ENCODE measurements at places on chromosomes 2 and 18. TPM values are rescaled to one million over a fixed set of nuclear protein-coding genes. Genes with fewer than 3 reads are reported as not detected.

GRCh38 chr18:38807915-38808314 is 1242.3 kb upstream of the CELF4 start:
- no peak for DNase-seq

DNA sequence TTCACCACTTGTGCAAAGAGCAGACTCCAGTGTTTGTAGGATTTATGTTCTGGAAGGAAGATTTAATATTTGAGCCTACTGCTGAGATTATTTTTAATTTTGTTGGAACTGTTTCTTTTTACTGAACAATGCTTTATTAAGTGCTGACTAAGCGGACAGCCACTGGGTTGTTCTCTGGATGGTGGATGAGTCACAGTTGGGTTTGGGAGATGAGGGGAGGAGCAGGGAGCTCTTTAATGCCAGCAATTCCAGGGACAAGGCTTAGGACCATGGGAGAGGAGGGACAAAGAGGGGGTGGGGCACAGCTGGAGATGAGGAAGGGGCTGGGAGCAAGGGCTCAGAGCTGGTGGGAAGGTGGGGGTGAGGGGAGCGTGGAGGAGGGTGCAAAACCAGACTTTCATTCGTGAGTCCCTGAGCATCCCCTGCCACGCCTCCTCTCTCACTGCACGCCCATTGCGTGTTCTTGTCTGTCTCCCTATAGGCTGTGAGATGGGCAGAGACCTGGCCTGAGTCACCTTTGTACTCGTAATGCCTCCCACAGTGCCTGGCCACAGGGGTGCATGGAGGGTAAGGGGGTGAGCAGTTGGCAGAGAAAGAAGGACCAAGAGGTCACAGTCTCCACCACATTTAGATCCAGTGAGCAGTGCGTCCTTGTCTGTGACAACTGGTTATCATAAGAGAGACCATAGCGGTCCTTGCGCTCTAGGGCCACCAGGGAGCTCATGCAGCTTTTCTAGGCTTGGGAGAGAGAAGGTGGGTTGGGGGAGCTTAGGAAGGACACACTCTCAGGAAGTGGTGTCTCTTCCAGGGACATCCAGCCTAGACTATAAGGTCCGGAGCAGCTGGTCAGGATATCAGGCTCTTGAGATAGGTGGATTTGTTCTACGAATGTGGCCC is 18.4 kb downstream of the SLC4A3 start:
- DNase-seq: no peak

GRCh38 chr2:207663870-207664545 is 38.8 kb upstream of the METTL21A start:
- no peak for DNase-seq

GRCh38 chr2:136117909-136118818 is at the start of gene CXCR4:
TSS of gene CXCR4 (minus strand) at chr2:136118149. CDS start at chr2:136118060, 89 bp downstream.
- DNase-seq: peak; percentile 75

GRCh38 chr2:1767939-1768691 is 23.8 kb upstream of the PXDN start:
- no peak for DNase-seq

DNA sequence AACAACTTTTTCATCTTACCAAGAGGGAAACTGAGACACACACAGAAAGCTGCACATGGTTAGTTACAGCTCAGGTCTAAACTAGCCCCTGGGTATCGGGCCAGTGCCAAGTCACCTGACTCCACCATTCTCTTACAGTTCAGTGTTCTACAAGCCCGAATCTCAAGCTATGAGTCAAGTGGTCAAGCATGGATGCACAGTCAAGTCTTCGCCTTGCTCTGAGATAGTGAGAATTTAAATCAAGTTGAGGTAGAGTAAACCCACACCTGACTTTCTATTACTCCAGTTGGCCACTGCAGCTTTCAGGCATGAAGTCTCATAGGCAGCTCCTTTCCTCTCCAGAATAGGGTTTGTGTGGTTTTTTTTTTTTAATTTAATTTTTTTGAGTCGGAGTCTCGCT is 34.5 kb upstream of the ARL5A start:
- no peak for DNase-seq

DNA sequence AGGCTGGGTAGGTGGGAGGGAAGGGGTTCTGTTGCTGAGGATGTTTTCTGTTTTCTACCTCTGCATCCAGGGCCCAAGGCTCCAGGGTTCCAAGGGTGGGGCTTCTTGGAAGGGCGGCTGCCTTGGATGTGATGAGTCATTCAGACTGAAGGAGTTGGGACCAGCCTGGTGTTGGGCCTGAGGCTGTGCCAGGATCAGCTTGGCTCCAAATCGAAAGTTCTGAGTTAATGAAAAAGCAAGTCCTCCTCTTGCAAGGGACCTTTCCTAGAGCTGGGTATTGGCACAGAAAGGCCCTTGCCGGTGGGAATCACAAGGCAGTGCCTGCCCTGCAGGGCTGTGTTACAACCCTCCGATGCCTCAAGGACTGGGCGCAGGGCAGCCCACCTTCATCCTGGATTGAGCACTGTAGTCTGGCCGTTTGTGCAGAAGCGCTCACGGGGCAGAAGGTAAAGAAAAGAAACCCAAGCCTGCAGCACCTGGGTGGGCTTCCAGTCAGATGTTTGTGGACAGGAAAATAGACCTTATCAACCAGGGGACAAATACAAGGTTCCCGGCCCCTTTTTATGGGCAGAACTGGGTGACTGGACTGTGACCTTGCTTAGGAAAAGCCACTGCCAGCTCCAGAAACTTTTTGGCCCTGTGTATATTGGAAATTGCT is 52.5 kb upstream of the MCFD2 start:
- DNase-seq: no peak

- DNase-seq: no peak
Observed at GRCh38 chr2:126449677-126450076, 206.3 kb upstream of the GYPC start.

GRCh38 chr18:71250191-71250590 is 961.3 kb downstream of the SOCS6 start:
- no peak for DNase-seq

GRCh38 chr2:77649856-77650255 is 127.7 kb upstream of the LRRTM4 start:
- DNase-seq: no peak

GRCh38 chr2:39954346-39954745 is 175.3 kb upstream of the THUMPD2 start:
- no peak for DNase-seq

The SKA1 gene
- 10.0 TPM for polyA plus RNA-seq

The GATA6 gene
- polyA plus RNA-seq: 7.3 TPM

The KCNK3 gene
- polyA plus RNA-seq: 1.1 TPM

The BOLL gene
- 0.22 TPM for polyA plus RNA-seq
